ENCODE measurements at places on chromosomes 3 and 15.

DNA sequence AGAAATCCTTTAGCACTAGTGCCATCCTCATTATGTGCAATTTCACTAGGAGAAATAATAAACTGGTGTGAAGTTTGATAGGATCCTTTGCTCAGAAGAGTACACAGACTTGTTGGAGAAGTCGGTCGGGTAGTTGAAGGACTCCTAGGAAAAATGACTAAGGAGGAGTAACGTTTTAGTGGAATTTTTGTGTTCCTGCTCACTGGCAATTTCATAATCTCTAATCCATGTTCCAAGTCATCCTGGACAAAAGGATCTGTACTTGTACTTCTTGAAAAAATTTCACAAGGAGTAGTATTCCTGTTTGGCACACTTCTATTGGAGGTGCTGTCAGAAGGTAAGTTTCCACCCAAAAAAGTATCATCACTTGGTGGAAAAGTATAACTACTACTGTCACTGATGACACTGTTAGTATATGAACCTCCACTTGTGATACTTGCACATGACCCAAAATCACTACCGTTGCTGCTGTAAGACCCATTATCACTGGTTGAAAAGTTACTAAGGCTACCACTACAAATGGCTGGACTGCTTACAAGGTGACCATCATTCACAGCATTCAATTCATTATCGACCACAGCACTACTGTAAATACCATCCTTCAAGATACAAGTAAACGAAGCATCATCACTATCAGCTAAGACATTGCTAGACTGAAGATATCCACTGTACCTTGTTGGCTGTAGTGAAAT lies 77.4 kb downstream of the NEDD4 start:
- no peak for DNase-seq

GRCh38 chr3:122957707-122958689 lies 69.6 kb downstream of the SEMA5B start:
- DNase-seq: no peak

GRCh38 chr3:128623762-128624176 lies 26.8 kb downstream of the RPN1 start:
- DNase-seq: no peak

DNA sequence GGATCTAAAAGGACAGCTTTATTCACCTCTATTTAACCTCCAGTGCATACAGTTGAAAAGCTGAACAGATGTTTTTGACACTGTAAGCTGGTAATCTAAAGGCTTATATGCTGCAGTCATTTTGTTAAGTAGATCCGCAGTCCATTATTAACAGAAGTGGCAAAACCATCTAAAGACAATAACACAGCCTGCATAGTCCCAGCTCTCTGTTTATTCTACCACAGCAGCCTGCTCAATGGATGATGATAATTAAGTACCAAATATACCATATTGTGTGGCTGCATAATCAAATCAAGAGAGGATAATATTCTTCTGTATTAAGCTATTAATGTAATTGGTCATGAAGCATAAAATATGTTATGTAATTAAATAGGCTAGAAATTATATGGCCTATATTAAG lies 207.1 kb downstream of the MEIS2 start:
- no peak for DNase-seq

- DNase-seq: peak; percentile 93
Measured at GRCh38 chr3:184320104-184320445, 5.7 kb downstream of the EIF4G1 start.

DNA sequence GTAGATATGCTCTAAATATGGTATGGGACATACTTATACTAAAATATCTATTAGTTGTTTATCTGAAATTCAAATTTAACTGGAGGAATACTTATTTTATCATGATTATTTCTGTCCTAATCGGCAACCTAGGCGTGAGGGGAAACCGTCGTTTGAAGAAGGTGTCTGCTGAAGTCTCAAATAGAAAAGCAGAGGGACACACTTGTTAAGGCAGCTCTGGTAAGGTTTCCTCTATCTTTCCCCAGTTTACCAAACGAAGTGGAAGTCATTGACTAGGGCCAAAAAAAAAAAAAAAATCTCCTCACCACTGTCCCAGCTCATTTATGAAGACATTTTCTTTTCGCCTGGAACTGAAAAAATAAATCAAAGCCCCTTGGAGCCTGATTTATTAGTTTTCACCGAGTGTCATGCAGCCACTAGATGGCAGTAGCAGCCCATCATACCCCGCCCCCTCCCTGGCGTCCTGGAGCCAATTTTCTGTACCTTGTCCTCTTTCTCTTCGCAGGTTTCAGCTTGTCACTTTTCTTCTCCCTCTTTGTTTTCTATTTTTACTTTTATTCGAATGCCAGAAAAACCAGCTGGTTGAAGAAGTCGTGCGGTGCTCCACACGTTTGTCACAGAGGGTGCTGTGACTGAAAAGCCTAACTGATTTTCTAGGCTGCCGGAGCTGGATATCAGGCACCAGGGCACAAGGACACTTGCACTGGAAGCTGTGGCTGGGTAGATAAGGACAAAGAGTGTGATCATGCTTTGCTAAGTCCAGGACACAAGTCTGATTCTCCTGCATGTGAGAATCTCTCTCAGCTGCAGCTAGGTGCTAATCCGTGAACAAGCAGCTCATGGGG lies 238.7 kb downstream of the ZPLD1 start:
- peak; percentile 64 for DNase-seq

DNA sequence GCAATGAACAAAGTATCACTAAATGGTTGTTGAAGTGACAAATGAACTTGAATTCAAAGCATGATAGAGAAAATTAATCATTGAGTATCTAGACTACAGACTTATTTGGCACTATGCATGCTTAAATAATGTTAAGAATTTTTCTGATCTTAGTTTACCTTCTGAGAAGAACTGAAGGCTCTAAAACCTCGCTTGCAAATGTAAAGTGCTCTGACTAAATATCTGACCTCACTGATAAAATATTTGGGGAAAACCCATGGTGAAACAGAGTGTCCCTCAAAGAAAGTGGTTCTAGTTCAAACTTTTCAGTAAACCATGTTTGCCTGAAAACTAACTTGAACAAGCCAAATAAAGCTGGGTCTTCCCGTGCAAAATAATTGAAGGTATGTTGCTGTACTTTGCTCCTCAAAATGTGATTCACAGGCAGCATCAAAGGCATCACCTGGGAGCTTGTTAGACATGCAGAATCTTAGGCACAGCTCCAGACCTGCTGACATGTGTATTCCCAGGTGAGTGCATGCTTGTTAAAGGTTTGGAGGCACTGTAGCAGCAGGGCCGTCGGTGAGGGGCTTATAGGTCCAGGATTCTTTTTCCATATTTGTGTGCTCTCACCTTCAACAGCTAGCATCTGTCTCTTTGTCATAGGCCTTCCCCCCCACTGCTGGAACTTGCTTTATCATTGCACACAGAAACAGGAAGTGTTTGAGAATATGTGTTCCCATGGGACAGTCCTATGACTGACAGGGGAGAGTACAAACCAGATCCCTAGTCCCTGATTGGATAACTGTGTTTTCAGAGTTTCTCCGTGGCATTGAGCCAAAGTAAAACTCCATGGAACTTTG lies 524.2 kb upstream of the LMCD1 start:
- no peak for DNase-seq

- DNase-seq: no peak
Measured at GRCh38 chr3:108127301-108127988, 36.6 kb upstream of the CD47 start.

- DNase-seq: no peak
Measured at GRCh38 chr3:38148311-38148882, 9.9 kb downstream of the MYD88 start.

GRCh38 chr3:78993375-78993774 lies 774.4 kb downstream of the ROBO1 start:
- DNase-seq: no peak

- DNase-seq: no peak
Measured at GRCh38 chr3:102481050-102481449, 46.2 kb downstream of the ZPLD1 start.

DNA sequence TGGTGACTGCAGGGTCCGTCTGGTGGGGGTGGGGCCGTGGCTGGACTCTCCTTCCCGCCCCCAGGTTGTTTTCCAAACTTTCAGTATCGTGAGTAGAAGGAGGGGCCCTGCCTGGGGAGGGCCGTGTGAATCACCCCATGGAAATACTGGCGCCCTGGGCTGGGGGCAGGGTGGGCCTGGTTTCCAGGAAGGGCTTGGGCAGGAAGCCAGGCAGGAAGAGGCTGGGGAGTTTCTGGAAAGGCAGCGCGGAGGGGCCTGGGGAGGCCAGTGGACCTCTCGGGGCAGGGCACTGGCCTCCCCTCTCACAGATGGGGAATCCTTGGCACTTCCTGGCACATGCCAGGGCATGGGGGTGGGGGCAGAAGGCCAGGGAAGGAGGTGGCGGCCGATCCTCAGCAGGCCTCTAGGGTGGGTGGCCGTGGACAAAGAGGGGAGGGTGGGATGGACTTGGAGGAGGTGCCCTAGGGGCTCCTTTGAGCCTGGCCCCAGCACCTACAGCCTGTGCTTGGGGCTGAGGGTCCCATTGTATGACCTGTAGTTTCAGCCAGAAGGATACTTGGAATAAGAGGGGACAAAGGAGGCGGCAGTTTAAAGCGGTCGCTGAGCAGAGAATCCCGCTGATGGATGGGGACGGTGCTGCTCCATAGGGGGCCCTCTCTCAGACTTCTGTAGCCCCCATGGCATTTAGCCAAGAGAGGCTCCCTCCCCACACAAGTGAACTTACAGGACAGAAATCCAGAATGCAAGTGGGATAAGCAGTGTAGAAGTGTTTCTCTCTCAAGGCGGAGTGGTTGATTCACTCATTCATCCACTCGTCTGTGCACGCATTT lies 56.5 kb upstream of the GATA2 start:
- no peak for DNase-seq

DNA sequence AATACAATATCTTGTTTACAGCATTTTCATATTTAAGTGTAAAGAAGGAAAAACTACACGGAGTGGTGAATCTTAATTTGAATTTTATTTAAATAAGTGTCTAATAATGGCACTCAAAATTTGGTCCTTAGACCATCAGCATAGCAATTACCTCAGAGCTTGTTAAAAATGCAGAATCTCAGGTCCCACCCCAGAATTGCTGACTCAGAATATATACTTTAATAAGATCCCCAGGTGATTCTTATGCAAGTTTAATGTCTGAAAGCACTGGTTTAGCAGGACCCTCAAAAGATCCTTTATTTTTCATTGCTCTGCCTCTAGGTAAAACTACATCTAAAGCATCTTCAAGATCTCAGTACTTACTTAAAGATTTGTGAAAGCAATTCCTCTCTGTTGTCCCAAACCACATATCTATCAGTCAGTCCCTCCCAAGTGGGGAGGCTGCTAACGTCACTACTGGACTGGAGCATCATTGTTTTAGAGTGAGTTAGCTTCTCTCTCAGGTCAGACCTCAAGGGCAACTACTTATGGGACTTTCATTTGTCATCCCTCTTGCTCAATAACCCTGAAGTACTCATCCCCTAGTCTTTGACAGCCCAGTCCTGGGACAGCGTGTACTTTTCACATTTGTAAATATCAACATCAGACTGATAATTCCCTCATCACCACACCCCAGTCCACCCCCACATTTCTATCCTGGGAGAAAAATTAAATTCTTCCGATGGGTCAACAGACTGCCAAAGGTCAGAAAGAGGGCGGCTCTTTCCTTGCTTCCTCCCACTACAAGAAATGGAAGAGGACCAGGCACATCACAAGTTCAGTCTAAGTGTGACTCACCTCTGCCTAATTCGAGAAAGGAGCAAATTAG lies 76.7 kb downstream of the CBLB start:
- DNase-seq: peak; percentile 87

- DNase-seq: no peak
Measured at GRCh38 chr15:55183679-55184078, 13.1 kb downstream of the RSL24D1 start.

GRCh38 chr15:36858423-36858822 lies 241.9 kb downstream of the MEIS2 start:
- no peak for DNase-seq

DNA sequence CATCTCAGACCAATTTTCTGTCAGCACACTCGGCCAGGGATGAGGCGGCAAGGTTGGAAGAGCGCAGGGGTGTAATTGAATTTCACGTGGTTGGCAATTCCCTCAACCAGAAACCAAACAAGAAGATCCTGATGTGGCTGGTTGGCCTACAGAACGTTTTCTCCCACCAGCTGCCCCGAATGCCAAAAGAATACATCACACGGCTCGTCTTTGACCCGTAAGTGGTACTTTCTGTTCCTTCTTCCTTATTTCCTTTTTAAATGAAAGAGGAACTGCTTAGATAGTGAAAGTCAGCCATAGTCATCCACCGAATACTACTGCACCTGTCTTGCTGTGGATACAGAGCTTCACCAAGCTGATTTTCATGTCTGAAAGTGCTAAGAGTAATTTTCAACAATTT lies 60.1 kb downstream of the SGO1 start:
- no peak for DNase-seq

- DNase-seq: no peak
Measured at GRCh38 chr3:116809208-116809607, 99.6 kb downstream of the TUSC7 start.

GRCh38 chr3:159792070-159792469 lies 196.6 kb upstream of the IL12A start:
- DNase-seq: no peak

DNA sequence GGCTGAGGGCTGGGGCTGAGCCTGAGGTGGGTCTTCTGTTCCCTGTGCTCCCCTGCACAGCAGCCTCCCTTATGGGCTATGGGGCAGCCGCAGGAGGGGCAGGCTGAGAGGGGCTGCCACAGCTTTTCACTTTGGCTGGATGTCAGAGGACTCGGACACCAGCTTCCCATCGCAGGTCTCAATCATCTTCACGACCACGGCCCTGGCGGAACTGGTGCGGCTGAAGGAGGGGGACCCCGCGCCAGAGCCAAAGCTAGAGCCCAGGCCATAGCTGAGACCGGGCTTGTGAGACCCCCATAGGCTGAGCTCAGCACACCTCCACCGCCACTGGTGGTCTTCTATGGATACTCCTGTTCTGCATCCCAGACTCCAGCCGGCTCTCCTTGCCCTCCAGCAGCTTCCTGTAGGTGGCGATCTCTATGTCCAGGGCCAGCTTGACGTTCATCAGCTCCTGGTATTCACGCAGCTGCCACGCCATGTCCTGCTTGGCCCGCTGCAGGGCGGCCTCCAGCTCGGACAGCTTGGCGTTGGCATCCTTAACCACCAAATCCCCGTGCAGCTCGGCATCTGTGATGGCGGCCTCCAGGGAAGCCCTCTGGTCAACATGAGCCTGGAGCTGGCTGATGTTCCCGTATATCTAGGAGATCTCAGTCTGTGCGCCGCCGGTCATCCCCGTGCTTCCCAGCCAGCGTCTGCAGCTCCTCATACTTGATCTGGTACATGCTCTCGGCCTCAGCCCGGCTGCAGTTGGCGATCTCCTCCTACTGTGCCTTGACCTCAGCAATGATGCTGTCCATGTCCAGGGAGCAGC lies 181.7 kb upstream of the SYNPR start:
- DNase-seq: no peak

- DNase-seq: no peak
Measured at GRCh38 chr15:40229316-40229715, 9.5 kb upstream of the PAK6 start.
